ENCODE measurements at places on chromosomes 16 and 17. TPM values are rescaled to one million over a fixed set of nuclear protein-coding genes. Genes with fewer than 3 reads are reported as not detected.

- DNase-seq = no peak
These were observed 83.4 kb downstream of the ZDHHC7 start for GRCh38 chr16:84927621-84928591.

Gene PRSS22
- total RNA-seq = not detected

Gene CD300LB
- not detected for total RNA-seq

- DNase-seq = no peak
These were observed 86.0 kb downstream of the AIPL1 start for GRCh38 chr17:6348891-6349290.

GRCh38 chr17:50186661-50187393 lies 14.6 kb downstream of the COL1A1 start:
- peak; percentile 78 for DNase-seq

Gene CES3
- not detected for total RNA-seq

DNA sequence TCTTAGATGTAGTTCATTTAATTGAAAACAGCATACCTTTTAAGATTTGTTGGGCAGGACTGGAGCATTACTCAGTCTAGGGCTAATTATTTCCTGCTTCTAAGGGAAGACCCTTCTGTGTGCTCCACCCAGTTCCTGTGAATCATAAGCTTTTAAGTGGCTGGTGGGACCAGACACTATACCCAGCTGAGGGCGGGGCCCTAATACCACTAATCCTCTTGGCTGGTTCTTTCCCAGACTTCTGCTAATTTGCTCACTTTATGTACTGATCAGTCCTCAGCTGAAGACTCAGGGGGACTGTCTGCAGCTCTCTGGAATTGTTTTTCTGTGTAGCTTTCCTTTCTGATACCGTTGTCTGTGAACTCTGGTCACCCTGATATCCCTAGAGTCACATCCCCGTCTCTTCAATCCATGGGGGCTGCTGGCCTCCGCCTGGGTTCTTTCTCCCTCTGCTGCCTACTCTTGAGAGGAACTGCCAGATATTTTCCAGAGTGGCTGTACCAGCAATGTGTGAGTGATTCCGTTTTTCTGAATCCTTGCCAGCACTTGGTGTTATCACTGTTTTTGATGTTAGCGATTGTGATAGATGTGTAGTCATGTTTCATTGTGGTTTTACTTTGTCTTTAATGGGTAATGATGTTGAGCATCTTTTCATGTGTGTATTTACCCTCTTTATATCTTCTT lies 35.1 kb downstream of the MFSD11 start:
- DNase-seq = peak; percentile 97

Gene RCVRN
- not detected for total RNA-seq

DNA sequence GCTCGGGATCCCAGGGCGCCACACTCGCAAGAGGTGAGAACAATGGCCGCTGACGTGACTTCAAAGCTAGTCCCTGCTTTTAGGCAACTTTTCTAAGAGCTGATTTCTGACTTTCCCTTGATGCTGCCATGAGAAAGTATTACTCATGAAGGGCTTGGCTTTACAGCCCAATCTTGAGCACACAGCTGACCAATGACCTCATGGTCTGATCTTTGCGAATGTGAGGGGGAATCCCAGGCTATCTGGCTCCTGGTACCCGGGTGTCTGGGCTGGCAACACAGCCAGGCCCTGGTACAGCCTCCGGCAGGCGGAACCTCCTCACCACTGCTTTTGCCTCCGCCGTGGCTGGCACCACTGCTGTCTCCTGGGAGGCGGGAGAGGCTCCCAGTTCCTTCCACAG lies 17.5 kb downstream of the NDUFAF8 start:
- peak; percentile 30 for DNase-seq

DNA sequence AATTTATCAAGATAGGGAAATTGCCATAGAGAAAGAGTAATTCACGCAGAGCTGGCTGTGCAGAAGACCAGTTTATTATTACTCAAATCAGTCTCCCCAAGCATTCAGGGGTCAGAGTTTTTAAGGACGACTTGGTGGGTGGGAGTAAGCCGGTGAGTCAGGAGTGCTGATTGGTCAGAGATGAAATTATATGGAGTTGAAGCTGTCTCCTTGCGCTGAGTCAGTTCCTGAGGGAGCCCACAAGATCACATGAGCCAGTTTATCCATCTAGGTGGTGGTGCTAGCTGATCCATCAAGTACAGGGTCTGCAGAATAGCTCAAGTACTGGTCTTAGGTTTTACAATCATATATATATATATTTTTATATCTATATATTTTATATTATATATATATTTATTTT lies 6.0 kb upstream of the AQP8 start:
- peak; percentile 42 for DNase-seq

DNA sequence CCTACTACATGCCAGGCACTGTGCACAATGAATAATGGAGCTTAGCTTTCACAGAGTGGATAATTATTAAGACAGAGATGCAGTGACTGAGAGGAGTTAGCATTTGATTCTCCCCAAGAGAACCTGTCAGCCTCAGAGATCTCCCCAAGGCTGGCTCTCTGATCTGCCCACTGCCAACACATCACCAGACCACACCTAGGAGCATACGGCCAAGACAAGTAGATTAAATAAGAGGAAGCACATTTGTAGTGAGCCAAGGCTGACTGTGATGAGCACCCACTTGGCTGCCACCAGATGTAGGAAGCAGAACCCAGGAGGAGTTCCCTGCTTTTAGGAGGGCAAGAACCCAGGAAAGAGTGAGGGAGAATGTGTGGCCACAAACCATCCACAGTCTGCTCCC lies 130.1 kb downstream of the SPACA3 start:
- no peak for DNase-seq

Gene ADAD2
- not detected for total RNA-seq

- peak; percentile 65 for DNase-seq
These were observed 23.2 kb downstream of the DYNC1LI2 start for GRCh38 chr16:66728117-66728787.

DNA sequence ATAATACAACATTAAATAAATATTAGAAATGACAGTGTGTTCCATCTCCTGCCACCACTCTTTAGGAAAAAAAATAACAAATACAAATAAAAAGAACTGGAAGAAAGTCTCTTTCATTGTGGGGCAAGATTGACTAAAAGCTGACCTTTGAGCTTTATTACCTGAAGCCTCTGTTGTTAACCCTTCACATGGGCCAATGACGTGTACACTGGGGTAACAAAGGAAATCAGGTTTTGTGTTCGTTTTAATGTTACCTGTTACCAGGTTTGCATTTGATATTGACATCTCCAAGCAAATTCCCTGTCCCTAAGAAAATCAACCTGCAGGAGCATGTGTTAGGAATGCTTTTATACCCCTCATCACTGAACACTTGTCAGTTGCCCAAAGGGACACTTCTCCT lies 39.0 kb downstream of the NLK start:
- DNase-seq = no peak

Gene CDH3
- total RNA-seq = 2.2 TPM

DNA sequence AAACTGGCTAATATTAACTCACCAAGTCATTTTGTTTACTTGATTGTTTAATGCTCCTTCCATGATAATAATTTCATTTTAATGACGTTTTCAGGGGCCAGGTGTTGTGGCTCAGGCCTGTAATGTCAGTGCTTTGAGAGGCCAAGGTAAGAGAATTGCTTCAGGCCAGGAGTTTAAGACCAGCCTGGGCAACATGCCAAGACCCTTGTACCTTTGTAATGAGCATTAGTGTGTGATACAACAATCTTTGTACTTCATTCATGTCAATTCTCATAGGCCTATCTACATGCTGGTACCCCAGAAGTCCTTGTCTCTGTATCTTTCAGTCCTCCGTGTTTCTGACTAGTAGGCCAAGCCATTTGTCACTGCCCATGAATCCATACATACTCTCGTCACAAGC lies 296.9 kb downstream of the ZFHX3 start:
- no peak for DNase-seq

Gene OR1E2
- total RNA-seq = not detected

Gene RBFOX1
- not detected for total RNA-seq

Gene CACNB1
- total RNA-seq = 7.7 TPM

- peak; percentile 72 for DNase-seq
These were observed 5.1 kb upstream of the TRIM25 start for GRCh38 chr17:56918916-56919315.

DNA sequence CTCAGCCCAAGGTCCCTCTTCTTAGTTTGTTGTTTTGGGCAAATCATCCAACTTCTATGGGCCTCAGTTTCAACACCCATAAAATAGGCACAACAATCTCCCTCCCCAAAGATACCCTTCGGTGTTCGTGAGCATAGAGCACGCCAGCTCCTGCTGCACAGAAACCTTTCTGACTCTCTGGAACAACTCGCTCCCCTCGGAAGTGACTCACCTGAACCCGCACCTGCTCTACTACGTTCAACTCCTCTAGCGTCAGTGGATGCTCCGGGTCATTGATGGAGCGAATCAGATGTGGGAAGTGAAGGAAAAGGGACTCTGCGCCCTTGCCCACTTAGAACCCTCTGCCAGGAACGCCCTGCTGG lies 445 bp downstream of the CIAO2B start:
- no peak for DNase-seq

Gene FAM171A2
- total RNA-seq = 0.86 TPM

Gene TPSAB1
- total RNA-seq = not detected

DNA sequence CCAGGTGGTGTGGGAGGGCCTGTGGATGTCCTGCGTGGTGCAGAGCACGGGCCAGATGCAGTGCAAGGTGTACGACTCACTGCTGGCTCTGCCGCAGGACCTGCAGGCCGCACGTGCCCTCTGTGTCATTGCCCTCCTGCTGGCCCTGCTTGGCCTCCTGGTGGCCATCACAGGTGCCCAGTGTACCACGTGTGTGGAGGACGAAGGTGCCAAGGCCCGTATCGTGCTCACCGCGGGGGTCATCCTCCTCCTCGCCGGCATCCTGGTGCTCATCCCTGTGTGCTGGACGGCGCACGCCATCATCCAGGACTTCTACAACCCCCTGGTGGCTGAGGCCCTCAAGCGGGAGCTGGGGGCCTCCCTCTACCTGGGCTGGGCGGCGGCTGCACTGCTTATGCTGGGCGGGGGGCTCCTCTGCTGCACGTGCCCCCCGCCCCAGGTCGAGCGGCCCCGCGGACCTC lies 798 bp downstream of the CLDN9 start:
- no peak for DNase-seq

- DNase-seq = no peak
These were observed 13.6 kb upstream of the ARL4D start for GRCh38 chr17:43385046-43385831.

GRCh38 chr17:44977814-44978550 lies 9.9 kb upstream of the C1QL1 start:
- no peak for DNase-seq

GRCh38 chr16:58339452-58339981 lies 44.7 kb upstream of the PRSS54 start:
- DNase-seq = peak; percentile 15

Gene CIITA
- under 0.01 TPM for total RNA-seq

Gene VTN
- total RNA-seq = 10.0 TPM

- DNase-seq = no peak
These were observed 99.4 kb upstream of the LHX1 start for GRCh38 chr17:36837939-36838272.

- DNase-seq = no peak
These were observed 331.2 kb upstream of the C16orf82 start for GRCh38 chr16:26735521-26735920.

GRCh38 chr17:42904110-42904469 lies 3.5 kb downstream of the G6PC1 start:
- DNase-seq = no peak

DNA sequence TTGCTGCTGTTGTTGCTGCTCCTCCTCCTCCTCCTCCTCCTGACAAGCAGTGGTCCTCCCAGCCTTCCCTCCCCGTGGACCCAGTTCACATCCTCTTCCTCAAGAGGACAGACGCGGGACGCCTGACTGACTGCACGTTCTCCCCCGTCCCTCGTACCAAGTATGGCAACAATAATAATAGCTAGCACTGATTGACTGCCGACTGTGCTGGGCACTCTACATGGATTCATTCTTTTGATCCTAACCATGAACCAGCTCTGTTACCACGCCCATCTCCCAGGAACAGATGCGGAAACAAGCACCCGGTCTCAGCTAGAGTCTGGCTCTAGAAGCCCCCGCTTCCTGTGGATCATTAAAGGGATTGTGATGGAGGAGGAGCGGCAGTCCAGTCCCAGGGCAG lies 78.0 kb downstream of the GNAO1 start:
- no peak for DNase-seq

DNA sequence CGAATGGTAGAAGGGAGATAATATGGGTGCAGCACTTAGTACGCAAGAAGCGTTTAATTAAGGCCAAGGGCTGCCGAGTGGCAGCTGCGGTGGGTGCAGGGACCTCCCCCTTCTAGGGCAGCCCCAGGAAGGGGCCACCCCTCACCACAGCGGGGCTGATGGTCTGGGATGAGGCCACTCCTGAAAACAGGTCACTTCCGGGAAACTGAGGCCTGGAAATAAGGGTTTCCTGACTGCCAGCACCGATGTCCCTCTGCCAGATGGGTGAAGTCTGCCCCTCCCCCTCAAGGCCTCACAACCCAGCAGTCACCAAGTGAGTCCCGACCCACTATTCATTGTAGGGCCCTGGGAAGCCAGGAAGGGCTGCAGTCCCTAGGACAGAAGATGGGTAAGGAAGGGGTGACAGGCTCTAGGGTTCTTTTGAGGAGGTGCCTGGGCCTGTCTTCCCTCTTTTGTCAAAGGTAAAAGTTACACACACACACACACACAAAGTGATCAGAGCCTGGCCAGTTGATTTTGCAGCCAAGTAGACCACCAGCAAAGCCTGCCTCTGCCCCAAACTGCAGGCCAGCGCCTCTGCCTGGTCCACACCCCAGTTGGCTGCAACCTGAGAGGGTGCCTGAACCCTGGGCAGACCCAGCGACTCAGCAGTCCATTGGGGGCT lies 12.5 kb downstream of the SREBF1 start:
- no peak for DNase-seq

DNA sequence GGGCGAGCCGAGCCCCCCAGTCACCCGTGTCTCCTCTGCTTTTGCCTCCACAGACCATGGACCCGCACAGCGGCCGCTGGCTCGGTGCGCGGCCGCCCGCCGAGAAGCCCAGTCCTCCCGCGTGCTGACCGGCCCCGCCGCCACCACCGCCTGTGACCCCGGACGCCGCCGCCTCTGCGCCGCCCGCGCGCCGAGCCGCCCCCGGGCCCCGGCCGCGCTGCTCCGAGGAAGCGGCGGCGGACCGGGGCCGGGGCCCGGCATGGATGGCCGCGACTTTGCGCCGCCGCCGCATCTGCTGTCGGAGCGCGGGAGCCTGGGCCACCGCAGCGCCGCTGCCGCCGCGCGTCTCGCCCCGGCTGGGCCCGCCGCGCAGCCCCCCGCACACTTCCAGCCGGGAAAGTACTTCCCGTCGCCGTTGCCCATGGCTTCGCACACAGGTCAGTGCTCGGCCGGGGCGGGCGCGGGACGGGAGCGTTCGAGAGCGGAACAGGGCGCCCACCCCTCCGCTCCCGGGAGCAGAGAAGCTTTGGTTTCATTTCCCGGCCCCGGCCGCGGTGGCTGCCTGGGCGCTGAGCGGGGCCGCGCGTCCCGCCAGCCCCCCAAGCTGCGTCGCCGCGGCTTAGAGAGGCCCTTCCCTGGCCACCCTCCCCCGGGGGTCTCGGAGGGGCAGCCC lies 4.4 kb downstream of the BAHCC1 start:
- peak; percentile 53 for DNase-seq

Gene MFAP4
- 28.7 TPM for total RNA-seq

GRCh38 chr16:11100239-11100750 lies 155.7 kb downstream of the SOCS1 start:
- DNase-seq = peak; percentile 100

Measured in fibroblast of villous mesenchyme (primary cell).